Midbrain (tissue), 1 donor: ENCODE measurements at places on chromosomes 5 and 9.

DNA sequence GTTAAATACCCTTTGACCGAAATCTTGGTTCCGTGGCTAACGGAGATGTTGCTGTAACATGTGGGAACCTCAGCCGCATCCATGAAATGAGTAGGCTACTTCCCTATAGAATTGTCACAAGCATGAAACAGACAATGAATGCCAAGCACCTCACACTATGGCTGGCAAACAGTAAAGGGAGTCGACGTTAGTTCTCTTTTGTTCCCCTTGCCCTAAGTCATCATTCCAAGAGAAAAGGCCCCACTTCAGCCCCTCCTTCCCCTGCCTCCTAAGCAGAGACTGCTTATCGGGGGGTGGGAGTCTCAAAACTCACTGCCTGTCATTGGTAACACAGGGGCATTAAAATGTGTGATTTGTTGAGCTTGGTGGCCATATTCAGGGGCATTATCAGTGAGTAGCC, 159.6 kb downstream of the MAPKAP1 start:
- no peak for DNase-seq

- DNase-seq: no peak
Measured at GRCh38 chr5:68148096-68148495, 67.5 kb upstream of the PIK3R1 start.

GRCh38 chr5:88825584-88826315, 57.2 kb downstream of the MEF2C start:
- no peak for DNase-seq

GRCh38 chr5:7629561-7629960, 221.4 kb downstream of the CFAP90 start:
- DNase-seq: no peak

- DNase-seq: no peak
Measured at GRCh38 chr9:98225015-98225442, 30.4 kb downstream of the TBC1D2 start.

DNA sequence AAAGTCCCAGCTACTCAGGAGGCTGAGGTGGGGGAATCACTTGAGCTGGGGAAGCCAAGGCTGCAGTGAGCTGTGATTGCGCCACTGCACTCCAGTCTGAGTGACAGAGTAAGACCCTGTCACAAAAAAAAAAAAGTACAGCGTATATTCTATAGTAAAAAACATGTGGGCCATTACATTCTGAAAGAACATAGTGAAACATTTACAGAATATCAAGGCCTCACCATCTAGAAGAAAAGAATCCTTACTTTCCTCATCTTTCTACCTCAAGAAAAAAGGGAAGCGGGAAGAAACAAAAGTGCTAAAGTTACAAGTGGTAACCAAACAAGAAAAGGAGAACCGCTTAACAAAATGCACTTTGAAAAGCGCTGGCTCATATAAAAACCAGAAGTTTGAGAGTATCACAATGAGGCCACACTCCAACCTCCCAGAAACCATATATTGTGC, 5.7 kb upstream of the SYK start:
- peak; percentile 27 for DNase-seq

DNA sequence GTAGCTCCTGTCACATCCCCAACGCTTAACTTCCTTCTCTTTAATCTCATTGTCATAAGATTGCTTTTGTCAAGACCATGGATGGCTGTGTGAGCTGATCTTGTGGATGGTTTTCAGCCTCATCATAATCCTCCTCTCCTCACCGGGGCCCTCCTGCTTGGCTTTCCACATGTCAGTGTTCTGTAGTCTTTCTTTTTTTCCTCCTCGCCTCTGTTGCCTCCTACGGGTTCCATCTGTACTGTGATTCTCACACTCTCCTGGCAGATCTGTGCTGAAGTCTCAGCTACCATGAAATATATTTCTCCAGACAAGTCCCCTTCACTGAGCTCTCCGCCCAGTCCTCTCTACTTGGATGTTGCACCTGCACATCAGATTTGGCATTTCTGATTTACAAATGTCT, 34.9 kb upstream of the FAM120AOS start:
- DNase-seq: no peak

DNA sequence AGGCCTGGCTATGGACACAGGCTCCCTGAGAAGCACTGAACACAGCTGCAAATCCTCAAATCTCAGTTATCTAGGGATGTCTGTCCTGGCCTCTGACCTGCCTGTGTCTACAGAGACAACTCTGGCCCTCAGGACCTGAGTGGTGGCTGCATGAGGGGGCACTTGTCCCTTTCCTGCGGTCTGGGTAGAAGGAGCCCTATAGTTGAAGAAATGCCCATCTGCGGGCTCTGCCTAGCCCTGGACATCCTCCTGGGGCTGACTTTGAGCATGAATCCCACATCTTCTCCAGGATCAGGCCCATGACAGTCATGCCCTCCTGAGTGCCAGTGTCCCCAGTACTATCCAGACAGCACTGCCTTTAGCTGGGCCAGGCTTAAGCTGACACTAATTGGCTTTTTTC, 10.0 kb downstream of the DNAJB5 start:
- DNase-seq: no peak

DNA sequence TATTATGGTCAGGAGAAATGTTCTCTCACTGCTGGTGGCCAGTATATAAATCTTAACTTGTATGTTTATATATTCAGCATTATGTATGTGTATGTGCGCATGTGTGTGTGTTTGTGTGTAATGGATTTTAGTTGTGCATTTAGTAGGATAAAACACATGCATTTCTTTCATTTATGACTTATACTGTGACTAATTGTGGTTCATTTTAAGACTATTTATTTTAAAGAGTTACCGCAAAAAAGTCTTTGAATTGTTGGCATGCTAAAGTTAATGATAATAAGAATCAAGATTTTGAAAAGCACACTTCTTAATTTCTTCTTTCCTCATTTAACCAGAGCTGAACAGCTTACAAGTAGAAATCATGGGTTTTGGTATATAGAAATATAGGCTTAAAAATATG, 60.9 kb downstream of the RAI14 start:
- no peak for DNase-seq

- DNase-seq: no peak
Measured at GRCh38 chr5:40507095-40507494, 172.6 kb upstream of the PTGER4 start.

GRCh38 chr5:86679949-86680348, 62.2 kb downstream of the COX7C start:
- DNase-seq: no peak

DNA sequence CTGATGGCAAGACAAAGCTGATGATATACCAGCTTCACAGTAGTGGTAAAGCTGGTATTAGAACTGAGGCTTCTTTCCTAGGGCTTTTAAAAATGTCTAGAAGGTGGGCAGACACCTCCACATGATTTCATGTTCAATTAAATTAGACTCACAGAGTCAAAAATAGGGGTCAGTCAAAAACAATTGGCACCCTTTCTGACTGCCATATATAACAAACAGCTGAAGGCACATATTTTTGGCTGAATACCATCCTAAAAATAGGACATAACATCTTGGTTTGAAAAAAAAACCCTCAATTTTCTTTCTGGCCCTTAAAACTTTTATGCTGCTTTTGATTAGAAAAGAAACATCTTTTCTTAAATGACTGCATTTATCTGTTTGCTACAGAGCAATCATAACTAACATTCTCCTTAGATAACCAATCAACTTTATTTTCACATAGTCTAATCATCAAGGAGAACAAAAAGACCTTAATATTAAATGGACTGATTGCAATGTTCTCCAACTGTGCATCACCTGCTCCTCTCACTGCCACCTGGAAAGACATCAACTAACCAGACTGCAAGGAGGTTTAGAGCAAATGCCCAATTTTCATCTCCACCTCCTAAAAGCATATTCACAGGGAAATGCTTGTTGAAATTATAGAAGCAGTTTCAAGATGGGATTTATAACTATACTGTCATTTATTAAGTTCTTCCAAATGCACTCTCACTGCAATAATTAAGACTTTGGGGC, 3.2 kb downstream of the SGTB start:
- no peak for DNase-seq

GRCh38 chr5:91486638-91487037, 103.5 kb upstream of the ARRDC3 start:
- no peak for DNase-seq

- no peak for DNase-seq
Measured at GRCh38 chr5:92861531-92862285, 719.3 kb downstream of the NR2F1-AS1 start.

DNA sequence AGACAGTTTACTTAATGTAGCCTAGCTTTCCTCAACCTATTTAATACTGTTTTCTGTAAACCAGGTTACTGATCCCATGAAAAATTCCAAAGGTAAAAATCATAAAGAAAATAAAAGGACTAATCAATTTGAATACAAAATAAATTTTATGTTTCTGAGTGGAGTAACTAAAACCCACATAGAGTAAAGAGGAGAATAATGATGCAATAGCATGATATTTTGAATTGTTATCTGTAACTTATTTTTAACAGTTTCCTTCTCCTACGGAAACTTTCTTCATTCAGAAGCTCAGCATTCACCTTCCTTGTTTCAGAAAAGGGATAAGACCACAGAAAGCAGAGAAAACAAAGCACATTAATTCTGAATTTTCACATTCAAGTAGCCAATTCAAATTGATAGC, 320.6 kb upstream of the NUDT12 start:
- no peak for DNase-seq

GRCh38 chr5:89081360-89081759, 198.4 kb upstream of the MEF2C start:
- DNase-seq: no peak

DNA sequence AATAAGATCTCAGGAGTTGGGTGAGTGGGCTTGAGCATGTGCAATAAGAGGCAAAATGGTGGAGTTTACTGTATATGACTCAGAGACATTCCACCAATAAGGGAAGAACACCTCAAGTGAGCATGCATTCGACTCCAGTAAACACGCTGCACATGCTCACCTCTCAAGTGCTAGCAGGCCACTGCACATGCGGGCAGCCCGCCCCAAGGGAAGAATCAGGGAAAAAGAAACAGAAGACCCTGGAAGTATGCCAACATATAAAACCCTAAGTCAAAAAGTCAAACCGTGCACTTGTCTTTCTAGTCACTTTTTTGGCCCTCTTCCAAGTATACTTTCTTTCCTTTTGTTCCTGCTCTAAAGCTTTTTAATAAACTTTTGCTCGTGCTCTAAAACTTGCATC, 245.3 kb upstream of the RASA1 start:
- no peak for DNase-seq

DNA sequence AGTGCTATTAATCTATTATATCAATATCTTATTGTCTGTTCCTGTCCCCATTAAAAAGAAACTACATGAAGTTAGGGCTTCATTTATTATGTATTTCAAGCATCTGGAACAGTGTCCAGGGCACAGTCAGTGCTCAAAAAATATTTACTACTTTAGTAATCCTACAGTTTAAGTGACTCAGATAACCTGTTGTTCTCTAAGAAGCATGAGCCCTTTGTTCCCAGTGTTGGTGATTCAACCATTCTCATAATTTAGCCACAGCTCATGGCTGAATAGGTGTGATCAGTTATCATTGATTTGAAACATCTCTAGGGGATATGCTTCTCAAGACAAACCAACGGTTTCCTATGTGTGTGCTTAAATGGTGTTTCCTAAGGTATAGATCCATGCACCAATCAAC, 292.7 kb downstream of the TMEM167A start:
- no peak for DNase-seq

DNA sequence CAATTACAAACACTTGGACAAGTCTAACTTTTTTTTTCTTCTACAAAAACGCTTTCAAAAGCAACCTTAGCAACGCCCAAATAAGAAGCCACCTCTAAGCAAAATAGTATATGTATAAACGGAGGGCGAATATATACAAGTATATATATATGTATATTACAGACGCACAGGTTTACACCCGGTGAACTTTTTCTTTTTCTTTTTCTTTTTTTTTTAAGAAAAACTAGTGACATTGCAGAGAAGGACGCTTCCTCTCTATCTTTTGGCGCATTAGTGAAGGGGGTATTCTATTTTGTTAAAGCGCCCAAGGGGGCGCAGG, 200 bp downstream of the NPR3 start:
- no peak for DNase-seq

DNA sequence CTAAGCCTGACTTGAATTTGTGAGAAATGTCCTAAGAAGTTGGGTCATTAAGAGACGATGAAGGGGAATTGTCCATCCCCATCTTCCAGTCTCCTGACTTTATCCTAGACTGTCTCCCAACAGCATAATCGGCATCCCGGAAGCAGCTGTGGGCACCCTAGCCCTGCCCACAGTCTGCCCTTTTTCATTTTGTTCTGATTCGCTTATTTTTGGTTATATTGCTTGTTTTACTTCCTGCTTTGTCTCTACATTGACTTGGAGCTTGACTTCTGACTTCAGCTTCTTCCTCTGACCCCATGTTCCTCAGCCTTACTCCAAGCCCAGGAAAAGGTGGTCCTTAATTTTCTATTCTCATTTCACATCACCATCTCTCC, 41.8 kb downstream of the UGCG start:
- DNase-seq: no peak

GRCh38 chr9:1173211-1173610, 123.1 kb downstream of the DMRT2 start:
- DNase-seq: no peak

DNA sequence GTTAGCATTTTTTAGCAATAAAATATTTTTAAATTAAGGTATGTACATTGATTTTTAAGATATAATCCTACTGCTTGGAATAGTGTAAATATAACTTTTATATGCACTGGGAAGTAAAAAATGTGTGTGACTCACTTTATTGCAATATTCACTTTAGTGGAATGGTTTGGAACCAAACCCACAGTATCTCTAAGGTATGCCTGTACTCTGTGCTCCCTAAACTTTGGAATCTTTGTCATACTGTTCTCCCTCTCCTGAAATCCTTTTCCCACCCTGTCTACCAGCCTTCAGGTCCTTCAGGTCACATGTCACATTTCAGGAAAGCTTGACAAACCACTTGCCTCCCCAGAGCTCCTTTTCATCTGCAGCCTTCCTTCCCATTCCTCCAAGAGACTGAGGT, 308.7 kb downstream of the SPOCK1 start:
- DNase-seq: no peak

DNA sequence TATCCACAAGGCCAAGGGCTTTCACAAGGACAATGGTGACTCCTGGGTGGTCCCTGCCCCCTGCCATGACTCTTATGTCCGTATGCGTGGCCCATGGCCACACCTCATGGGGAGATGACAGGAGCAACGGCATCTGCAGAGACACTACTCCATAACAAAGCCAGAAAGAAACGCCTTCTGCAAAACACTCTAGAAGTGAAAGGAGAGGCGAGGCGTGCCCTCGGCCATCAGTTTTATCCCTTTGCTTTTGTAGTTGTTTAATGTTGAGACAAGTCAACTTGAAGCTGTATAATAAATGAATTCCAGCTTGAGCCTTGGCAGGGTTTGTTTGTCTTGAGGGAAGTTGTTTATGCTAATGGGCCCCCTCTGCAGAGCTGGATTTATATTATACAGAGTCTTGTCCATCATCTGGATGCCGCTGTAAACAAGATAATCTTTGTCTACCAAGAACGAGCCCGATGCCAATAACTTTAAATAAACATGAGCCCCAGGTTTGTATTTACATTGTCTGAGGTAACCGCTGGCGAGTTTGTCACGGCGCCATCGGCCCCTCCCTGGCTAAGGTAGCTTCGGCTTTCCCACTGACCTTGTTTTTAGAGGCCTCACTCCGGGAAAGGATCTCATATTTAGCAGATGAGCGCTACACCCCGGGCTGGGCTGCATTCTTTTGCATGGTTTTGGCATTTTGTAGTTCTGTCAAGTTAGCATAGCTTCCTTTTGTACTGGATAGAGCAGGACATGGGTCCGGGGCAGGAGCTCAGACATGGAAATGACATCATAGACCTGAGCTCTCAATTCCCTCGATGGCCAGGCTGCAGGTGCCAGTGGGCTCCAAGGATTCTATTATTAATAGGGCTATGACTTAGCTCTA, 165.3 kb downstream of the ERCC6L2 start:
- no peak for DNase-seq
